Stimulated activated CD4-positive, alpha-beta T cell treated with anti-CD3 and anti-CD28 coated beads, TNF-alpha, amount 100 ng/mL, for 4 hours (primary cell): ENCODE measurements at places on chromosomes 12 and 14.

GRCh38 chr12:97127061-97127460 is 220.0 kb downstream of the NEDD1 start:
- DNase-seq = no peak

DNA sequence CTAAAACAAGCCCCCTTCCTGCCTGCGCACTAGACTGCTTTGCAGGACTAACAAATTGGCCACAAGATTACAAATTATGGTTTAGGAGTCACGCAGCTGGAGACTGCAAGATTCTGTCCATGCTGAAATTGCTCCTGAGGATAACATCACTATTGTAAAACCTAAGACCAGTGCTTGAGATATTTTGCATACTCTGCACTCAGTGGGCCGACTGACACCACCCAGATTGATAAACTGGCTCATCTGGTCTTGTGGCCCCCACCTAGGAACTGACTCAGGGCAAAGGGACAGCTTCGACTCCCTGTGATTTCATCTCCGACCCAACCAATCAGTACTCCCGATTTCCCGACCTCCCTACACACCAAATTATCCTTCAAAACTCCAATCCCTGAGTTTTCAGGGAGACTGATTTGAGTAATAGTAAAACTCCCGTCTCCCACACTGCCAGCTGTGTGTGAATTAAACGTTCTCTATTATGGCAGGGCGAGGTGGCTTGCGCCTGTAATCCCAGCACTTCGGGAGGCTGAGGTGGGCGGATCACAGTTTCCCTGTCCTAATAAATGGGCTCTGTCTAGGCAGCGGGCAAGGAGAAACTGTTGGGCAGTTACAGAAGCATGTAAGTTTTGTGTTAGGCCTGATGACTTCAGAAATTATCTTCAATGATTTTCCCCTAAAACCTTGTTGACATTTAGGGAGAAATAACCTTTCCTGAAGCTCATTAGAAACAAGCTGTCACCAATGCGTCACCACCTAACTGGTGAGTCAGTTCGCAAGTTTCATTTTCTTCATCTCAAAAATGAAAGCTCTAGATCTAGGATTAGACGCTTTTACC is 5.3 kb upstream of the UBC start:
- DNase-seq = no peak

- no peak for DNase-seq
Measured at GRCh38 chr12:118183711-118184110, 47.8 kb downstream of the PEBP1 start.

DNA sequence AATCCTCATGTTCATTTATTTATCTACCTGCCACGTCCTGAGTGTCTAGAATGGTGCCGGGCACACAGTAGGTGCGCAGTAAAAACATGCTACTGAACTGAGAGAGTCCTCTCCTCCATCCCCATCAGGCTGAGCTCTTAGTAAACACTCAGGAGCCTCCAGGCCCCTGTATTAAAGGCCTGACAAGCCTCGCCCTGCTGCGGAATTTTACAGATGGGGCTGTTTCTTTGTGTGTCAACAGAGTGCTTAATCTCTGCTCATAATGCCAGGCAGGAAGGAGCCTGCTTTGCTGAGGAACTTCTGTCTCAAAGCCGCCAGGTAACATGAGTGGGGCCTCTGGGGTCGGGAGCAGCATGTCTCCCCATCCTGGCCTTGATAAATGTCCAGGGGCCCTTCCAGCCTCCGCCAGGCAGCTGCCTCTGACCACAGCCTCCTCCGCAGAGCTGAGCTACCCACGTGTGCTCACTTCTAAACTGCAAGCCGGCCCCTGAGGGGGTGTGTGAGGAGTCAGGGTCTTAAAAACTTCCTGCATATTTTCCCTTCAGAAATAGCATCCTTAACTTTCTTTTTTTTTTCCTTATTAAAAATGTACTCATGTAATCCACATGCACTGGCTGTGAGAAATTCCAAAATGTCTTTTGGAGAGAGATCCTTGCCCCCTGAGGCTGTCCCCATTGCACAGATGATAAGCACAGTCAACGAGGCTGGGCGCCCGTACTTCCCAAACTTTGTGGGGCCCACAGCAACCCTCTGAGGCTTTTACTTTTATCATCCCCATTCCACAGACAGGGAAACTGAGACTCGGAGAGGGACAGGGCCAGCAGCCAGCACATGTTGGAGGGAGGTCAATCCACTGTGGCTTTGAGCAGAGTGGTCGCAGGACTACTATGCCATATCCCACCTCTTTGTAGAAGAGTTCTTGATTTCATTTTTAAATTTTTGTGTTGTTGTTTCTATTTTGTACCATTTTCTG is 116.0 kb upstream of the NCOR2 start:
- no peak for DNase-seq

- DNase-seq = no peak
Measured at GRCh38 chr12:41277100-41277945, 89.2 kb downstream of the PDZRN4 start.

- no peak for DNase-seq
Measured at GRCh38 chr14:101556131-101556530, 5.2 kb upstream of the DIO3 start.

- DNase-seq = no peak
Measured at GRCh38 chr14:37997017-37997416, 210.7 kb upstream of the SSTR1 start.

DNA sequence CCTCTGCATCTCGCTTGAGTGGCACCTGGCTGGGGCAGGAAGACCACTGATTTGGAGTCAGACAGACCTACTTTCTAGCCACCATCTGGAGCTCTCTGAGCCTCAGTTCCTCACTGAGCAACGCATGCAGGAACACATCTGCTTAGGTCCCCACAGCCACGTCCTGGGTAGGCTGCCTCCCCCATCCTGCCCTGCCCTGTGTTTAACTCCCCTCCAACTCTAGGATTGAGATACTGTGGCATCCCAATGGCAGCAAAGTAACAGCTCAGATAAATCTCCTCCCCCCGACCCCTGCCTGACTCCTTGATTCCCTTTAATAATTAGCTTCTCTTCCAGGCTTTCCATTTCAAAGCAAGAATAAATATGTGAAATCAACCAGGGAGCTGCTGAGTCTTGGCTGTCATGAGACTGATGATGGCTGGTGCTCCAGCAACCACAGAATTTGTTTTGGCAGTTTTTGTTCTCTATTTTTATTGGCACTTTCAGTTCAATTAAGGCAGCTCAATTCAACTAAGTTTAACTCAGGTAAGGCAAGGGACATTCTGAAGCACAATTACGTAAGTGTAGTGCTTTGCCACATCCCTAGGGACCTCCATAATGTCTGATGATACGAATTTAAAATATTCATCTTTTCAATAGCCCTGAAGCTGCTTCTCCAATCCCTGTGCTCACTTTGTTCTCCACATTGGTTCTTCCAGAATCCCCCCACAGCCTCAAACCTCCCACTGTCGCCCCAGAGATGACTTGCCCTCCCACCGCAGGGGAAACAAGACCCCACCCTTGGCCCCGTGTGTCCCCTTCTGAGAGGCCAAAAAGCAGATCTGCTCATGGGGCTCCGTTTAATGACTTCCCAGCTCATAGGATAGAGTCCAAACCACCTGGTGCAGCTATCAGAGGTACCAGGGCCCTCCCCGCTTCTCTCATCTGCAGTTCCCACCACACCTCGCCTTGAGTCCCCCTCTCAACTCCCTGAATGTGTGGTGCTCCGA is 58.2 kb downstream of the ESR2 start:
- DNase-seq = no peak

GRCh38 chr12:38721611-38722252 is 183.7 kb downstream of the CPNE8 start:
- DNase-seq = no peak

DNA sequence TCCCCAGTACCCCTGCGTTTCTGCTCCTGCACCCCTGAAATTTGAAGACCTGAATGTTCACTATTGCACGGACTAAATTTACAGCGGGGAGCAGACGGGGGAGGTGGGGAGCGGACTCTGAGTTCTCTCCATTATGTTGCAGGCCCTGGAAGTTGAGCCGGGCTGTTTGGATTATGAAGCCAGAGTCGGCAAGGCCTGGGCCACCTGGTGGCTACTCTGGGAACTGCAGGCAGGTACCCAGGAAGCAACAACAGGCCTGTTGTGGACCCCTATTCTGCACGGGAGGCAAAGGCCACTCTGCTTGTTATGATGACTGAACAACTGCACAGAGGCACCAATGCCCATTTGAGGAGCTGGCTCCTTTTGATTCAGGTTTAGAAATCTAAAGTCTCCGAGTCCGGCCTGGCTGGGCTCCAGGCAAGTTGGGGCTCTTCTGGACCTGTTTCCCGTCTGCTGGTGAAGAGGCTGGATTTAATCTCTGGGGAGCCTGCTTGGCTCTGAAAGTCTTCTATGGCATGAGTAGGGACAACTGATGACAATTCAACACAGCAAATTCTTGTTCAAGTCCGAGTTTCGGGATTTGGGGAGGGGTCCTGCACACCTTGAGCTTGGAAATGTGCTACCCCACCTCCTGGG is 34.1 kb upstream of the FAM181A start:
- peak; percentile 26 for DNase-seq

DNA sequence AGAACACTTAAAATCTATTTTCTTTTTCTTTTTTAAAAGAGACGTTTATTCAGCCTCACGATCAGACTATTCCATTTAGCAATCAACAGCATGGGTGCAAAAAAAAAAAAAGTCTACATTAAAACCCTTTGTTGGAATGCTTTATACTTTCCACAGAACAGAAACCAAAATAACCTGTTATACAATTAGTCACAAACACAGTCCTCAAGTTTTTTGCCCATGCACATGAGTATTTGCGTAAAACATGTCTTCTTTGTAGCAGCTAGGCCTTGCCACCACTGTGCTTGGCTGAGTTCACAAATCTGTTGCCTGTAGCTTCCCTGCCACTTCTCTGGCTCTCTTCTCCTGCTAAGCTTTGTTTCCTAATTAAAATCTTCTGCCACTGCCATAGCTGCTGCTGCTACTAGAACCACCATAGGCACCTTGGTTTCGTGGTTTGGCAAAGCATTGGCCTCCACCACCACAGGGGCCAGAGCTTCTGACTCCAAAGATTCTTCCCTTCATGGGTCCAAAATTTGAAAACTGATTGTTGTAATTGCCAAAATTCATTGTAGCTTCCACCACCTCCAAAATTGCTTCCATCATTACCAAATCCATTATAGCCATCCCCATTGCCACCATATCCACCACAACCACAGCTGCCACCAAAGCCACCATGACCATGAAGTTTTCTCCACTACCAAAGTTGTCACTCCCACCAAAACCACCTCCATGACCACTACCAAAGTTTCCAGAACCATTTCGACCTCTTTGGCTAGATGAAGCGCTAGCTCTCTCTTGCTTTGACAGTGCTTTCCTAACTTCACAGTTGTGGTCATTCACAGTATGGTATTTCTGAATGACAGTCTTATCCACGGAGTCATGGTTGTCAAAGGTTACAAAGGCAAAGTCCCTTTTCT is 38.1 kb downstream of the KLRG1 start:
- no peak for DNase-seq

- DNase-seq = no peak
Measured at GRCh38 chr14:30957813-30958370, 67.6 kb upstream of the AP4S1 start.

DNA sequence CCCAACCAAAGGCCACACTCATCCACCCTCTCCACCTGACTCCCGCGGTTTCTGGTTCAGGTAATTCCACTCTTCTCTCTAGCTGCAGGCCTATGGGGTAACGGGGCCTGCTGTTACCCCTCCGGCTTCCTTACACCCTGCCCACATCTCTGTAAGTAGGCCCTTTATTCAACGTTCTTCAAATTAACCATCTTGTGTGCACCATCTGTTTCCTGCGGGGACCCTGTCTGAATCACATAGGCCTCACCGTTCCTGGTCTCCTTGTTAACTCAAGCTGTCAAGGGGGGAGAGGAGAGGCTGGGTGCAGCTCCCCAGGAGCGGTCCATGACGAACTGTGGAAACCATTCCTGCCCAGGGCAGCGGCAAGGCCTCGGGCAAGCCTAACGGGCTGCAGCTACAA is 9.3 kb upstream of the DLK1 start:
- no peak for DNase-seq

- DNase-seq = no peak
Measured at GRCh38 chr14:22400655-22401259, 188.3 kb downstream of the DAD1 start.

- no peak for DNase-seq
Measured at GRCh38 chr12:2286461-2287131, 233.8 kb downstream of the CACNA1C start.

GRCh38 chr12:54195737-54196347 is 7.1 kb upstream of the SMUG1 start:
- DNase-seq = no peak

DNA sequence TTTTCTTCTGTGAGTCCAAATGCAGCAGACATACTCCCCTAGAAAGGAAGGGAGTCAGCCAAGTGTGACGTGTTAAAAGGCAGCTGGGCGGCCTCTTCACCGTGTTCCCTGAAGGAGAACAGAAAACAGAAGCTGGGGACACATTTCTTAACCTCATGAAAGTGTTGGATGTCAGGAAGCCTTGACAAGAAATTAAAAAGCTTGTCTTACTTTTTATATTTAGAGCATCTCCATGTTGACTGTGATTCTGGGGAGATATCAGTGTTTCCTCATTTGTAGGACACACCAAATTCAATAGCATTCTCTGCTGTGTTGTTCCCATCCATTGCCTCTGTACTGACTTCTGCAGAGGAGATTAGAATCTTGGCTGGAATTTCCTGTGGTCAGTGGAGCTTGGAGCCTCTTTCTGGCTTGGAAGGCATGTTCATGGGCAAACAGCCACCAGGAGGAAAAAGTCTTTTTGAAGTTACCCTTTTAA is 93.7 kb downstream of the RMST start:
- no peak for DNase-seq

DNA sequence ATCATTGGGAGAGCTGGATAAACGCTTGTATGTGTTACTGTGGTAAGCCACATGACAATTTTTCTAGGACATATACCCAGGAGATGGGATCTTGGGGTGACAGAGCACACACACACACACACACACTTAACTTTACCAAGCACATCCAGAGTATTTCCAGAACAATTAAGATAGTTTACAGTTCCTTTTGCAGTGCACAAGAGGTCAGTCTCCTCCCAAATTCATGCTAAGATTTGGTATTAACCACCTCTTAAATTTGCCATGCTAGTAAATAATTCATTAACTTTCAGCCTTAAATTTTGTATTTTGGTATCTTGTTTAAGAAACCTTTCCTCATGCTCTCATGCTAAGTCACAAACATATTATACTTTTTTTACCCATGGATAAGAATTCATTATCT is 33.9 kb upstream of the LIMA1 start:
- no peak for DNase-seq
